H9 (cell line): ENCODE measurements at places on chromosomes 6 and 20.

DNA sequence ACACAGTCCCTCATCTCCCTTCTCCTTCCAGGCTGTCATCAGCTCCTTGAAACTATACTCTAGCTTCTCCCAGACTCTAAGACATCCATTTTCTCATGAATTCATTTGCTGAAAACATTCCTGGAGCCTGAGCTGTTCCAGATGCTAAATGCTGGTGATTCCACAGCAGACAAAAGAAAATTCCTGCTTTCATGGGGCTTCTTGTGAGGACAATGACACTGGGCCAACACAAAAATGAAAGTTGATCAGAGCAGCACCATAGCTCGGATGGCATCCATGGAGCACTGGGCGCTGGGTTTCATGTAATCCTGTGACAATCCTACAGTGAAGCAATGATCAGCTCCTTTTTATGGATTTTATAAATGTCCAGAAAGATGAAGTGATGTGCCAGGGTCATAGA, 47.4 kb upstream of the STX16 start:
- no peak overlapping the region for H3K4me3 ChIP-seq
- H3K36me3 ChIP-seq: no peaks in the 10 kb centered on the region
- DNase-seq: no peak
- H3K27ac ChIP-seq: no peak overlapping the region

- H3K27me3 ChIP-seq: no peaks in the 10 kb centered on the region
- H3K27ac ChIP-seq: no peak overlapping the region
- DNase-seq: no peak
- H3K36me3 ChIP-seq: no peaks in the 10 kb centered on the region
- no peak overlapping the region for H3K4me3 ChIP-seq
- H3K4me1 ChIP-seq: no peaks in the 10 kb centered on the region
Measured at GRCh38 chr6:152462716-152463115, 174.4 kb downstream of the SYNE1 start.

GRCh38 chr6:46637145-46637544, 15.5 kb downstream of the CYP39A1 start:
- H3K27ac ChIP-seq: no peak overlapping the region
- no peaks in the 10 kb centered on the region for H3K4me1 ChIP-seq
- no peaks in the 10 kb centered on the region for H3K27me3 ChIP-seq

DNA sequence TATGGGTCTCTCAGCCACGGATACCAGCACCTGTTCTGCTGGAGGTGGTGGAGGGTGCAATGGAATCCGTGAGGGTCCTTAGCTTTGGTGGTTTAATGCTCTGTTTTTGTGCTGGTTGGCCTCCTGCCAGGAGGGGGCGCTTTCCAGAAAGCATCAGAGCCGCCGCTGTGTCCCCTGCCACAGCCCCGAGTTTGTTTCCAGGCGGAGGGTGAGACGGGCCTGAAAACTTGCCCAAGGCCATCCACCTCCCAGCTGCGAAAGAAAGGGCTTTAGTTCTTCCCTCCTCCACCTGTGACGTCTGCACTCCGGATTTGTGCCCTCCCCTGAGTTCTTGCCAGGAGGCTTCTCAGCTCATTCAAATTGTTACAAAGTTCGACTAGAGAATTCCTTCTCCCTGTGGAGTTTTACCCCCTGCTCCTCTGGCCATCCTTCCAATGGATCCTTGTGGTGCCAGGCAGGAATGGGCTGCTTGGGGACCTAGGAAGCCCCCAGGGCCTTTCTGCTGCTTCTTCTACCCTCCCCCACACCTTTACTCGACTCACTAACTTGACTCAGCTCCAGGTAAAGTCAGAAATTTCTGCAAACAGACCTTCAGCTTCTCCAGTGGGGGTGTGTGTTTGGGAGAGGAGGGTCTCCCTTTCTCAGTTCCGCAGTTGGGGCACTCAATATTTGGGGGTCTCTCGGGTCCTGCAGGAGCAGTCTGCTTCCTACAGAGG, 873.7 kb downstream of the KIF16B start:
- H3K4me1 ChIP-seq: no peaks in the 10 kb centered on the region
- no peaks in the 10 kb centered on the region for H3K36me3 ChIP-seq
- no peak overlapping the region for H3K4me3 ChIP-seq
- H3K27ac ChIP-seq: no peak overlapping the region
- H3K27me3 ChIP-seq: no peaks in the 10 kb centered on the region

DNA sequence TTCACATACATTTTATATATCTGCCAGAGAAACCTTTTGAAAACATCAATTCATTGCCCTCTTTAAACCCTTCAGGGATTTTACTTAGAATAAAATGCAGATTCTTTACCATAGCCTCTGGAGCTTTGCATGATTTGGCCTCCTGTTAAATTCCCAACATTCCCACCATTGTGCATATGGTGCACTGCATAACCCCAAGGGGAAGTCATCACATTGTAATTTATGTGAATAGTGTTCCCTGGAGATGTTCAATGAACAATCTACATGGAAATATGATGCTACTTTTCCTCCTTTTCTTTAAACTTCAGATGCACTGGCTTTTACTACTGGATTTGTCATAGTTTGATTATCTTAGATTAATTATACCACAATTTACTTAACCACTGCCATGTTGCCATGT, 94.7 kb downstream of the PHF3 start:
- no peaks in the 10 kb centered on the region for H3K4me1 ChIP-seq
- H3K36me3 ChIP-seq: no peaks in the 10 kb centered on the region
- H3K4me3 ChIP-seq: no peak overlapping the region
- no peak for DNase-seq

DNA sequence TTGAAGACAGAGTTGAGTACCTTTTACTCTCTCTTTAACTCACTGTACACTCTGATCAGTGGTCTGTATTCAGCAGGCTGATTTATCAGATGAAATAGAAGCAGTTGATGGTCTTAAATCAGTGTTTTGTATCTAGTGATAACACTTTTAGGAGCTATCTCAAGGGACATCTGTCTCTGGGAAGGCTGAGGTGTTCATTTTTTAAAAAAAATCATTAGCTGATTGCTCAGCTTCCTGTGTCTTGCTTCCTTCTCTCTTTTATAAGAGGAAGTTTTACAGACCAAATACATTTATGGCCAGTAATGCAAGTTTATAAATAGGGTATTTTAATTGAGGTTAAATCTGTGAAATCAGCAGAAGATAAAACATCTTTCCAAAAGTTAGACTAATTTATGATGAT, 12.0 kb upstream of the CCDC170 start:
- DNase-seq: no peak
- no peak overlapping the region for H3K4me3 ChIP-seq
- no peaks in the 10 kb centered on the region for H3K4me1 ChIP-seq
- no peaks in the 10 kb centered on the region for H3K27me3 ChIP-seq

DNA sequence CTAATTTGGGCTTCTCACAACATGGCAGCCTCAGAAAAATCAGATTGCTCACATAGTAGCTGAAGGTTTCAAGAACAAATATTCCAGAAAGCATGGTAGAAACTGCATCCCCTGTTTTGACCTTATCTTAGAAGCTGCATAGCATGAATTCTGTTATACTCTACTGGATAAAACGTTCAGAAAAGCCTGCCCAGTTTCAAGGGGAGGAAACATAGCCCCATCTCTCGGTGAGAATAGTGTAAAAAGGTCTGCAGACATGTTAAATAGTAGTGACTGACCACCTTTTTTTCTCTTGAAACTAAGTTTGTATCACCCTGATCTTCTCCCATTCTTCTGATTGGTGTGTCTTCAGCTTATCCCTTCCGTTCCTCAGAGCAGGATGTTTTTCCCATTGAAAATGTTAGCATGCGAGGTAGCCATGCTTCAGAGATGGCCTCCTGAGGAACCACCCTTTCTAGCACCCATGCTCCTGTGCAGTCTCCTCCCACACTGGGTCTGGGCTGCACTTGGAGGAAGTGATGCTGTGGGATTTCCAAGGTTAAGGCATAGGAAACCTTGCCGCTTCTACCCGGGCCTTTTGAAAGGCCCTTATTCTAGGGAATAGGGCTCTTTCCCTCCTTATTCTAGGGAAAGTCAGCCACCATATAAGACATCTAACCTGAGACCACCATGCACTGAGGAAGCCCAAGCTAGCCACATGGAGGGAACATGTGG, 50.1 kb downstream of the MARCKS start:
- H3K27me3 ChIP-seq: no peaks in the 10 kb centered on the region
- H3K4me1 ChIP-seq: no peaks in the 10 kb centered on the region
- DNase-seq: no peak
- no peak overlapping the region for H3K4me3 ChIP-seq
- H3K36me3 ChIP-seq: no peaks in the 10 kb centered on the region

GRCh38 chr6:24255676-24256075, 102.2 kb downstream of the DCDC2 start:
- H3K4me3 ChIP-seq: no peak overlapping the region
- H3K4me1 ChIP-seq: peaks cover 6% of the 10 kb centered on the region; the same call in 1 of the 2 replicates
- no peak for DNase-seq
- no peaks in the 10 kb centered on the region for H3K27me3 ChIP-seq
- no peak overlapping the region for H3K27ac ChIP-seq

DNA sequence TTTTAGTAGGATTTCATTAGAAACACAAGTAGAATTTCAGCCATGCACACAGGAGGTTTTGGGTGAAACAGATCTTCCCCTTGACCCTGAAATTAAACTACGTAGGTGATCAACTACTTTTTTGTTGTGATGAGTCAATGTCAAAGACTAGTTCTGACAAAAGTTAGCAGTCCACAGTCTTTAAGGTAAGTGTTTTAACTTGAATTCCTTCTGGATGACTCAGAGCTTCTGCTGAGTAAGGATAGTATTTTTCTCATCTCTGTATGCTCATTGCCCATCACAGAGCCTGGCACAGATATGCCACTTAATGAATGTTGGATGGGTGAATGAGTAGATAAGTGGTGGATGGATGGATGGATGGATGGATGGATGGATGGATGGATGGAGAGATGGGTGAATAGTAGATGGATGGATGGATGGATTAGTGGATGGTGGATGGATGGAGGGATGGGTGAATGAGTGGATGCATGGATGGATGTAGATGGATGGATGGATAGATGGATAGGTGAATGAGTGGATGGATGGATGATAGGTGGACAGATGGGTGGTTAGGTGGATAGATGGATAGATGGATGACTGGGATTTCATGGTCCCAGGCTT, 165.3 kb downstream of the ZMYND8 start:
- no peak for DNase-seq
- H3K27ac ChIP-seq: no peak overlapping the region

DNA sequence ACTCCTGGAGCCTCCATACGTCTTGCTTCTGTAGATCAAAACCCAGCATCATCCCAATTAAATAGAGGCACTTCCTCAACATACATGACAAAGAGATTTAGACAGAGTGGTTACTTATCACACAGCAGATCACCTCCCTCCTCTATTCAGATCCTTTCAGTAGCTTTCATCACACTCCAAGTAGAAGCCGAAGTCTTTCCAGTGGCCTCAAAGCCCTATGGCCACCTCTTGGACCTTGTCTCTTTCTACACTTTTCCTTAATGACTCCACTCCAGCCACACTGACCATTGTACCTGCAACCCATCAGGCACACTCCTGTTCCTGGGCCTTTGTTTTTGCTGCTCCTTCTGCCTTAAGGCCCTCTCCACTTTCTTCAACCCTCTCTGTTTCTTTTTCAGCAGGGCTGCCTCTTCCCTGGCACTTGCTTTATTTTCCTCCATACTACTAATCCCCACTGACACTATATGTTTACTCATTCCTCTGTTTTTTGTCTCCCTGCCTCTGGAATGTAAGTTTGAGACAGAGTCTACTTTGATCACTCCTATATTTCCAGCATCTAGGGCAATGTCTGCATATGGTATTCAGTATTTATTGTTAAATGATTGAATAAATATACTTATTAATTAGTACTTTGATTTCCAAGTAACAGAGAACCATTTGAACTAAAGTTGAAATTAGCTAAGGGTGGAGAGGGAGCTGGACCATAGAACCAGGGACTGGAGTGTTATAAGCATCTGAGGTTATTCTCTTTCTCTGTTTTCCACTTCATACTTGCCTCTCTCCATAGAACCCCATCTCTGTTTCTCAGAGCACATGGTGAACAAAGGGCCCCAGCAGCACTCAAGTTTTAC, 43.4 kb upstream of the TRAM2 start:
- no peaks in the 10 kb centered on the region for H3K36me3 ChIP-seq
- no peaks in the 10 kb centered on the region for H3K4me1 ChIP-seq
- DNase-seq: no peak
- no peak overlapping the region for H3K4me3 ChIP-seq
- no peaks in the 10 kb centered on the region for H3K27me3 ChIP-seq

- H3K27ac ChIP-seq: no peak overlapping the region
- H3K27me3 ChIP-seq: no peaks in the 10 kb centered on the region
- no peaks in the 10 kb centered on the region for H3K4me1 ChIP-seq
- no peak for DNase-seq
Measured at GRCh38 chr6:9985481-9985880, 429.4 kb downstream of the TFAP2A start.

DNA sequence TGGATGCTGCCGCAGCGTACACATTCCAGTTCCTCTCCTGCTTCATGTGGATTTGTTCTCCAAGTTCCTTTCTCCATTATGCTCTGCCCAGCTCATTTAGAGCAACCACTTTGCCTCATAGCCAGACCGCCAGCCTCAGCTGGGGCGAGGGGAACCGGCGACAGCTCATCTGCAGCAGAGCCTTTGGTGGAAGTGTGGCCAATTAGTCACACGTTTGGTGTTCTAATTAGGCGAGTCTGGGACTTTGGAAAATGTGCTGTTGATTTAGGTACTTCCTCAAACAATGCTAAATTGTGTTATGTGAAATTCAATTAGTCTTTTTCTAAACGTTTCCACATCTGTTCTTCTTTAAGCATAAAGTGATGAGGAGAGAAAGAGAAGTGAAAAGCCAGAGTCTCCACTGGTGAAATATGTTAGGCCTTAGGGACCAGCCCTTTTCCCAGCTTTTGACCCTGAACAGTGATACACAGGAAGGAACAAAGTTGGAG, 217.9 kb downstream of the TBX18 start:
- no peaks in the 10 kb centered on the region for H3K4me1 ChIP-seq
- DNase-seq: no peak
- peaks cover 2% of the 10 kb centered on the region; the same call in 2 of the 3 replicates for H3K36me3 ChIP-seq
- no peaks in the 10 kb centered on the region for H3K27me3 ChIP-seq

GRCh38 chr6:55536391-55536956, 42.5 kb downstream of the HMGCLL1 start:
- no peak for DNase-seq
- H3K27me3 ChIP-seq: no peaks in the 10 kb centered on the region
- H3K4me3 ChIP-seq: no peak overlapping the region
- H3K36me3 ChIP-seq: no peaks in the 10 kb centered on the region

GRCh38 chr6:38370653-38371601, 268.8 kb downstream of the BTBD9 start:
- no peaks in the 10 kb centered on the region for H3K36me3 ChIP-seq
- no peak overlapping the region for H3K27ac ChIP-seq
- DNase-seq: no peak
- H3K4me3 ChIP-seq: no peak overlapping the region

- no peaks in the 10 kb centered on the region for H3K27me3 ChIP-seq
- no peak overlapping the region for H3K27ac ChIP-seq
- no peaks in the 10 kb centered on the region; the same call in 1 of the 2 replicates for H3K4me1 ChIP-seq
- DNase-seq: no peak
- H3K36me3 ChIP-seq: no peaks in the 10 kb centered on the region; the same call in 2 of the 3 replicates
- H3K4me3 ChIP-seq: no peak overlapping the region
Measured at GRCh38 chr6:12395898-12396297, 105.7 kb downstream of the EDN1 start.
